ENCODE measurements at places on chromosomes 7 and 10.

GRCh38 chr7:140036224-140036962 is 26.4 kb downstream of the PARP12 start:
- DNase-seq: no peak

- no peak for DNase-seq
Measured at GRCh38 chr10:68105820-68106219, 3.5 kb upstream of the MYPN start.

- no peak for DNase-seq
Measured at GRCh38 chr7:132115758-132116157, 460.5 kb downstream of the PLXNA4 start.

GRCh38 chr10:119852277-119852676 is 20.4 kb downstream of the MCMBP start:
- DNase-seq: no peak

GRCh38 chr10:110269374-110270318 is 35.1 kb downstream of the SMNDC1 start:
- peak; percentile 52 for DNase-seq

DNA sequence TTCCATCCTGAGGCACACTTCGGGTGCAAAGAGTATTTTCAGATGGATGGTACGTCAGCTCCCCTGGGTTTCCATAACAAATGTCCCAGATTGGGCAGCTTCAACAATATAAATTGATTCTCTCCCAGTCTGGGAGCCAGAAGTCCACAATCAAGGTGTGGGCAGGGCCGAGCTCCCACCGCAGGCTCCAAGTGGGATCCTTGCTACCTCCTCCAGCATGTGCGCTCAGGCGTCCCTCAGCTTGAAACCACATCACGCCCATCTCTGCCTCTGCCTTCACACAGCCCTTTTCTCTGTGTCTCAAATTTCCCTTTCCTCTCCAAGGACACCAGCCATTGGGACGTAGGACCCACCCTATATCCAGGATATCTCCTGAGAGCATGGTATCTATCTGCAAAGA is 153.5 kb downstream of the DIP2C start:
- peak; percentile 5 for DNase-seq

- no peak for DNase-seq
Measured at GRCh38 chr7:107860981-107861652, 29.9 kb upstream of the DLD start.

GRCh38 chr10:70303730-70304129 is 19.9 kb upstream of the NPFFR1 start:
- DNase-seq: no peak

GRCh38 chr10:114401195-114401791 is 3.0 kb downstream of the AFAP1L2 start:
- DNase-seq: no peak

GRCh38 chr10:37754538-37755323 is 102.7 kb downstream of the ZNF248 start:
- DNase-seq: peak; percentile 45

- DNase-seq: no peak
Measured at GRCh38 chr7:148695953-148696352, 2.8 kb upstream of the CUL1 start.

GRCh38 chr10:8088504-8088903 is 34.0 kb downstream of the GATA3 start:
- no peak for DNase-seq

- DNase-seq: no peak
Measured at GRCh38 chr7:73983437-73984164, 44.4 kb upstream of the ELN start.

- no peak for DNase-seq
Measured at GRCh38 chr10:84341538-84341856, 13.1 kb downstream of the CCSER2 start.

Measured in head of caudate nucleus (tissue), 42 donors.